ENCODE measurements at places on chromosomes 1 and 21.

DNA sequence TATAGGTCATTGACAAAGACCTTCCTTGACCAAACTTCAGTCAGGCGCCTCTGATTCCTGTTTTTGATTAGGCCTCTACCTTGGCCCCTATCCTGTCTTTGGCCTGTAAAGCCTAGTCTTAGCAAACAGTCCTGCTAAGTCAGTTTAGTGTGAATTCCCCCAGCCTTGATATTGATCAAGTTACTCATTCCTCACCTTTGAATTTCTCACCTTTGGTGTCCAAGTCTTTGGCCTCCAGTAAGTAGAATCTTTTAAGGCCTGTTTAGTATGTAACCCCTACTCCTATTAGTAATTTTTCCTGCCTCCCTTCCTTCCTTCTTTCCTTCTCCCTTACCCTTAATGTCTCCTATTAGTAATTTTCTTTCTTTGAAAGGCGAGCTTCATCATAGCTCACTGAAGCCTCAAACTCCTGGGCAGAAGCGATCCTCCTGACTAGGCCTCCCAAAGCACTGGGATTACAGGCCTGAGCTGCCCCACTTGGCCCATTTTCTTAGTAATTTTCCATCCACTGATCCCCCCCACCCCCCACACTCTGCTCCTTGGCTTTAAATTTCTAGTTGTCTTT lies 13.0 kb upstream of the ZNF692 start:
- DNase-seq: no peak

- DNase-seq: no peak
Observed at GRCh38 chr21:42650033-42650370, 3.4 kb upstream of the PDE9A start.

DNA sequence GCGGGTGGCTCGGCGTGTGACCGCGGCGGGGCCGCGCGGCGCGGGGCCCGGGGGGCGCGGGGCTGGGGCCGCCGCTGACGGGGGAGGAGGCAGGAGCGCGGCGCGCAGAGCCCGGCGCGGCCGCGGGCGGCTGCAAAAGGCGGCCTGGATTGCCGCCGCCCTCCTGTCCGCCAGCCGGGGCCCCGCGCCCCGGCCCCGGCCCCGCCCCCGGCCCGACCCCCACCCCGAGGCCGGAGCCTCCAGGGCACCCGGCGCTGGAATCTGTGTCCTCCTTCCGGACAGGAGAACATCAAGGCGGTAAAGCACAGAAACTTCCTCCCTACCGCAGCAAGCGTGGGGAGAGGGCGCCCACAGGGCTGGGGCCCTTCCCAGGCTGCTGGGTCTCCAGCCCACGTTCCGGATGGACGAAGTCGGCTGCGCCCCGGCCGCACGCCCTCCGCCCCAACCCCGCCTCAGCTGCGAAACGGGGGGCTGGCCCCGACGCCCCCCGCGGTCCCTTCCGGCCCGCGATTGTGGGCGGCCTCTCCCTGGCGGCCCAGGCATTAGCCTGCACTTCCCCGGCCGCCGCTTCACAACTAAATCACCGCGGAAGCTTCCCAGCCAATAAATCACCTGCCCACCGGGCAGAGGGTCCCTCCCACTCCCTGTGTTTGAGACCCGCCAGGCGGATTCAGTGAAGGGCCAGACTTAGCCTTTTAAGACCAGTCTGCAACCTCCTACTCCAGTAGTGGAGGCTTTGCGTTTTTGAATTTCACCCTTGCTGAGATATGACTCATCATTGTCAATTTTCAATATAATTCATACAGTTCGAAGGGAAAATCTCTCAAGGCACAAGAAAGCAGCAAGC lies 106.0 kb downstream of the SLC45A1 start:
- peak; percentile 41 for DNase-seq

GRCh38 chr1:21152423-21153100 lies 24.1 kb downstream of the EIF4G3 start:
- no peak for DNase-seq

DNA sequence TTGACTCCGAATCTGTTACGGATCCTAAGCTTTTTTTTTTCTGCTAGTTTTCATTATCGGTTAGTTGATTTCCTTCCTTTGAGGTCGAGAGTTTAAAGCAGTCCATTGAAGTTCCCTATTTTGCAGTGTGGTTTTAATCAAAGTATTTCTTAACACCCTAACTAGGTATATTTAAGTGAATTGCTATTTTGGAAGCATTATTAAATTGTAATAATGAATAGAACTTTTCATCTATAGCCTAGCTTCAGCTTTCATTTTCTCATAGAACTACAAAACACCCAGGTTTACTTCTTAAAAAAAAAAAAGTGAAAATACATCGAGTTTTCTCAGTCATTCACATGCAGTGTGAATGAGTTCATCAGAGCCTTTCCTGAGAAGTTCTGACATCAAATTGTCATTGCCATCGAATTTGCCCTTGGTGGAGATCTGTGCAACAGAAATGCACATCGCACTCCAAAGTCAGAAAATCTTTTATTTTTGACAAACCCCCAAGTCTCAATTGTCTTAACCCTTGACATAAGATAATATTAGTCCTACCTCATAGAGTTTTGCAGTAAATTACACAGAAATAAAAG lies 1.1 kb upstream of the LBR start:
- DNase-seq: no peak

- DNase-seq: no peak
Observed at GRCh38 chr1:200905411-200906052, 10.8 kb downstream of the INAVA start.

- no peak for DNase-seq
Observed at GRCh38 chr1:9186082-9186859, 48.3 kb upstream of the H6PD start.

GRCh38 chr1:79283451-79283850 lies 276.9 kb upstream of the ADGRL4 start:
- no peak for DNase-seq

DNA sequence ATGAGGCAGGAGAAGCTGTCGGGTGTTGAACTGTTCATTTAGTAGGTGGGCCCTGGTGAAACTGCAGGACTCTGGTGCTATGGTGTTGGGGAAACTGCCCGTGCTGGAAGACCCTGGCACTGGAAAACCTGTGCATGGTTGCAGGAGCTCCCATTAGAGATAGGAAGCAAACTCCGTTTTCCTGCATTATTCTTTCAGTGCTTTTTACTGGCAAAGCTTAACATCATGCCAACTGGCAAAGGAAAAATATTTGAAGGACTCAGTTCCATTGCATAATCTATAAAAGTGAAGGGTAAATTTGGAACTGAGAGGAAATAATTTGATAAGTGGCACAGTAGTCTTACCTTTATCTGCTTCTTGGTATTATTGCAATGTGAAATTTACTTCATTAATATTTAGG lies 31.7 kb upstream of the MPC2 start:
- DNase-seq: no peak

DNA sequence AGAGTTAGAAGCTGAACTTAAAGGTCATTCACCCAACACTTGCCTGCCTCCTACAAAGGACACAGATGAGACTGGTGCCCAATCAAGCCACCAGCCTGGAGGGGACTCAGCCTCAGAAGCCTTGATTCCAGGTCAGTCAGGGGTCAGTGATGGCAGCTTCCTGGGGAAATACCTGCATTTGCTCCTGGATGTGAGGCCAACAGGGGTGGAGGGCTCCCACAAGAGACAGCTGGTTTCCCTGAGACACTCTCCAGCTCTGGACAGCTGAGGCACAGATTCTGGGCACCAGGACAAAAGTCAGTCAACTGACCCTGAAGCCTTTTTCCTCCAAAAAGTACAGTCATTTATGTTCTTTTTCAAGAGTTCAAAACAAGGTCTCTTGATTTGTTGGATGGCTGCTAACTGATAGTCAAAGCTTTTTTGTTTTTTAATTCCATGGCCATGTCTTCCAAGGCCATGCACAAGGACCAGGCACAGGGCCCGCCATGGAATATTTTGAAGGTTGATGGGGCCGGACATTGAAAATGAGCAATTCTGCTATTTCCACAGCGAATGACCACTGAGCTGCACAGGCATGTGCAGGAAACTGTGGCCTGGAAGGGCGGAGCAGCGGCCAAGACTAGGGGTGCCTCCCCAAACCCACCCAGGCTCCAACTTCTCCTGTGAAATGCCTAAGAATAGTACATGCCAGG lies 1.8 kb downstream of the C2CD2 start:
- no peak for DNase-seq

GRCh38 chr1:46820076-46820475 lies 21.2 kb downstream of the CYP4B1 start:
- DNase-seq: no peak

DNA sequence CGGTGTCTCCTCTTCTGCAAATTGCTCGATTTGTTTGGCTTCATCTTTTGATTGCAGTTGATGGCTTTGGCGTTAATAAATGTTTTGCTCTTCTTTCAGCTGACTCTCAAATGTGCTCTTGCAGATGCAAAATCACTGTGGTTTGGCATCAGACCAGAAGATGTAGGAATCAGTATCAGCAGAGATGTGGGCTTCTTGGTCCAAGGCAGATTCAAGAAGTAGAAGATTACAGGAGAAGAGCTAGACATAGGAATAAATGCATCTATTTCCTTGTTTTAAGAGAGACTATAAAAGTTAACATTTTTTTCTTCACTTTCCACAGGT lies 59.8 kb upstream of the BACH1 start:
- peak; percentile 74 for DNase-seq

- no peak for DNase-seq
Observed at GRCh38 chr1:101005871-101006270, 19.7 kb downstream of the DPH5 start.

GRCh38 chr1:154556422-154556821 lies 2.0 kb downstream of the UBE2Q1 start:
- no peak for DNase-seq

GRCh38 chr1:206049293-206049692 lies 3.7 kb upstream of the RHEX start:
- no peak for DNase-seq

DNA sequence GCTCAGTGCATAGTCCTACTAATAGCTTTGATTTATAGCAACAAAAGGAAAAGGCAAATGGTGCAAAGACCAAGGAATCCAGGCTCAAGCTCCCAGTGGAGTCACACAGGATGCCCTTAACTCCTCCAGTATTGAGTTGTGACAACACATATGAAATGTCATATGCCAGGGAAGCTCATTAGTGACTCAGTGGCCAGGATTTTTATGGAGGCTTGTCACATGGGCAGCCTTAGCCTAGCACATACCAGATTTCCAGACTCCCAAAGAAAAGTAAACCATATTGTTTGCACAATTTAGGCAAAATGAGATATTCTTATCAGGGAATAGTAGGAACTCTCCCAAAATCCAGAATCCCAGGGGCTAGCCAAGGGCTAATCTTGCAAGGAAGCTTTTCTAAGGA lies 129.2 kb downstream of the MAGI3 start:
- no peak for DNase-seq

- no peak for DNase-seq
Observed at GRCh38 chr1:182527680-182528079, 61.4 kb downstream of the RNASEL start.

GRCh38 chr1:151062741-151063371 lies 2.7 kb downstream of the MLLT11 start:
- DNase-seq: peak; percentile 44

- DNase-seq: no peak
Observed at GRCh38 chr1:154729031-154729442, 121.1 kb upstream of the ADAR start.

- peak; percentile 31 for DNase-seq
Observed at GRCh38 chr21:35400233-35400939, 351.3 kb upstream of the RUNX1 start.

DNA sequence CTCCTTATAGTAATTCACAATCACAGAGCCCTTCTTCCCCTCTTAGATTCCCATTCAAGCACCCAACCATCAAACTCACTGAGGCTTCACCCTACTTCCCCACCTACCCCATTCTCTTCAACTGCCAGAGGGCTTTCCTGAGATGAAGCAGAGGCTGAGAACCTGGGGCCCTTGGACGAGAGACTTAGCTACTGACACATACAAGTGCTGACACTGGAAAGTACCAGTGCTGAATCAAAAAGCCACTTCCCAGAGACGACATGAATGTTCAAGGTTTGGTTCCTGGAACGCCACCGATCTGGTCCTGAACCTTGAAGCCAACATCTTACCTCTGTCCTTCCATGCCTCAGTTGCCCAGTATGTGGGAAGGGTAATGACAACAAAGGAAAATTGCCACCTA lies 16.6 kb upstream of the RAP1A start:
- DNase-seq: no peak

DNA sequence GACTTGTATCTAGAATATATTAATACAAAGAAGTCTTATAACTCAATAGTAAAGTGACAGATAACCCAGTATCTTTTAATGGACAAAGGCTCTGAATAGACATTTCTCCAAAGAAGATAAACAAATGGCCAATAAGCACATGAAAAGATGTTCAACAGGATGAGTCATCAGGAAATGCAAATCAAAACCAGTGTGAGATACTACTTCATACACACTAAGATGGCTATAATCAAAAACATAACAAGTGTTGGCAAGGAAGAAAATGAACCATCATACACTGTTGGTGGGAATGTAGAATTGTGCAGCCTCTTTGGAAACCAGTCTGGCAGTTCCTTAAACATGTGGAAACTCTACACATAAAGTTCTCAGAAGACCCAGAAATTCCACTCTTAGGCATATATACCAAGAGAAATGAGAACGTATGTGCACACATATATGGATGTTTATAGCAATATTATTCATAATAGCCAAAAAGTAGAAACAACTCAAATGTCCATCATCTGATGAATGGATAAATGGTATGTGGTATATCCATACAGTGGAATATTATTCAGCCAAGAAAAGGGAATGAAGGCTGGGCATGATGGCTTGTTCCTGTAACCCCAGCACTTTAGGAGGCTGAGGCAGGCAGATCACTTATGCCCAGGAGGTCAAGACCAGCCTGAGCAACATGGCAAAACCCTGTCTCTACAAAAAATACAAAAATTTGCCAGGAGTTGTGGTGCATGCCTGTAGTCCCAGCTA lies 9.9 kb upstream of the MPL start:
- DNase-seq: peak; percentile 38

DNA sequence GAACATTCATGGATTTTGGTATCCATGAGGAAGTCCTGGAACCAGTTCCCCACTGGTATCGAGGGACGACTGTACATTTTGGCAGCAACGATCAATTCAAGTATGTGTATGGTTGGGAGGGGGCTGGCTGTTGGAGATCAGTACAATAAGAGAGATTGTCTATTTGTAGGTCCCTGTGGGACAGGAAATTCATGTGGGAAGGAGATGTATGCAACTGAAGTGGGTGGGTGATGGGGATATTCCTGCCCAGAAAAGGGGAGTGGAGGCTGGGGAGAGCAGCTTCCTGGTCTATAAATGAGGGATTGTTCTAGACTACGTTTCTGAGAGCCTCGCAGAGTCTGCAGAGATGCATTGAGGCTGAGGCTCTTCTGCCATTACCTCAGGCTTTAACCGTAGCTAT lies 140.2 kb upstream of the MAGI3 start:
- DNase-seq: no peak

- DNase-seq: no peak
Observed at GRCh38 chr1:19888112-19888511, 5.9 kb downstream of the OTUD3 start.
